ENCODE measurements at places on chromosomes 2 and 18.

DNA sequence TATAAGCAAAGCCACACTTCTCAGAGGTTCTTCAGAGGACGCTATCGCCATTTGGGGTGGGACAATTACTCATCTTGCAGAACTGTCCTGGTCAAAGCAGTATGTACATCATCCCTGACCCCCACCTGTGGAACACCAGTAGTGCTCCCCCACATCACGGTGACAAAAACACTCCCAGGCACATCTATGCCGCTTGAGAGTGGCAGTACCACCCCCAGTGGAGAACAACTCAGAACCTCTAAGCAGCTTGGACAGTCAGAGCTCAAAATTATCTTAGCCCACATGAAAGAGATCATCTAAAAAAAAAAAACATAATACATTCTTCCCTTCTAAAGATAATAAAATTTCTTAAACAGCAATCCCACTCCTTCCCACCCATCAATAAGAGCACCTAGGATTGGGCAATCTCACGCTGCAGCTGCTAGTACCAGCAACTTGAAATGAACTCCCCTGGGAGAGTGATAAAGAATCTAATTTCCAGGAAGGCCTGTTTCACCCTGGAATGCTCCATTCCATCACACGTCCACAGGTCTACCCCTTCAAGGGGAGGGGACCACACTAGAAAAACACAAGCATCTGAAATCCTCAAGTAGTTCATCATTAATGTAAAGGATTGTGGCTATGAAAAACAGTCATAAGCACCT, 31.7 kb downstream of the LRP2 start:
- no peak for DNase-seq

- DNase-seq: no peak
Measured at GRCh38 chr2:64888591-64889309, 100.4 kb upstream of the SLC1A4 start.

DNA sequence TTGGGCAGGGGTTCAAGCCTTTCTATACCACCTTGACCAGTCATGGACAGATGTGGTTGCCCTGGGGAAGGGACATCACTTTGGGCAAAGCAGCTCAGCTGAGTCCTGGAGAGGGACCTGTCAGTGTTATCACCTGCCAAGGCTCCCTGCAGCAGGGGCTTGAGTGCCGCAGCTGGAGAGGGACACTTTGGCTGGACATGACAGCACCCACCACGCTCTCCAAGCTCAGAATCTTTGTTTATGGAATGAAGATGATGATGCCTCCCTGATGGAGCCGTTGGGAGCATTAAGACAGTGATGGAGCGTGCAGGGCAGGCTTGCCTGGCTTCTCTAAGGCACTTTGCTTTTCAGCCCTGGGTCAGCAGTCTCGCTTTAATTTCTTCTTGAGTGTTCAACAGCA, 4.3 kb upstream of the TFCP2L1 start:
- DNase-seq: no peak

DNA sequence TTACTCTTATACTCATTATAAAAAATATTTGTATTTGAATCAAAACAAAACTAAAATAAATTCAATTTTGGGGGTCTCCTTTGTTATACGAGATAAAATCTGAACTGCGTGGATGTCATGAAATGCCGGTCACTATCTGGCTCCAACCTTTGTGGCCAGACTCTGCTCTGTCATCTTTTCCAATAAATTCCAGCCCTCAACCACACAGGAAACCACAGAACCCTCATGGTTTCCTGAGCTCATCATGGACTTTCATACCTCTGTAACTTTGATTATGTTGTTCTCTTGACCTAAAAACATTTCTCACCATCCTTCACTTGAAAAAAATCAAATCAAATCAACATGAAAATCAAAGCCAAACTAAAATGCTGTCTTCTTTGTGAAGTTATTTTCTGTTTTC, 724.7 kb downstream of the METTL4 start:
- no peak for DNase-seq

DNA sequence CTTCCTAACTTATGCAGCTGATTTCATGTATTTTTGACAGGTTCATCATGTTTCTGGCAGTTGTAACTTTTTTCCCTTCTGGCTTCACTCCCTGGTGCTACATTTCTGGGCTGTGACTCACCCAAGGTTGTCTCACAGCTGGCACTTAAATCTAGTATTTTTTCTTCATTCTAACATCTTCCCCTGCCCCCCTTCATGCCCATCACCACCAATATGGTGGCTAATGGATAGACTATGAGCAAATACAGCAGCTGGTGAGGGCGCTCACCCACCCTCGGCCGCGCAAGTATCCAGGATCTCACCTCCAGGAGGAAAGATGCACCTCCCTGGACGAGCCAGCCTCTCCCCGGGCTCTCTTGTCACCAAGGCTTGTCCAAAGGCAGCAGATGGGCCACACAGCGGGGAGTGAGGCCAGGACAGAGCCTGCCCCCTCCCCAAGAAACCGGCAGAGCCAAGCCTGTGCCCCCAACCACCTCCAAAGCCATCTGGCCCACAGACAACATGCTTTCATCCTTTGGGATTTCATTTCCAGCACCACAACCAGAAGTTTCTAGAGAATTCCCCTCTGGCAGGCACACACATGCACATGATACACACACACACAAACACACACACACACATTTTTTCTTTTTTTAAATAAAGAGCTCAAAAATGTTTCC, 39.1 kb downstream of the ATOH8 start:
- DNase-seq: no peak

DNA sequence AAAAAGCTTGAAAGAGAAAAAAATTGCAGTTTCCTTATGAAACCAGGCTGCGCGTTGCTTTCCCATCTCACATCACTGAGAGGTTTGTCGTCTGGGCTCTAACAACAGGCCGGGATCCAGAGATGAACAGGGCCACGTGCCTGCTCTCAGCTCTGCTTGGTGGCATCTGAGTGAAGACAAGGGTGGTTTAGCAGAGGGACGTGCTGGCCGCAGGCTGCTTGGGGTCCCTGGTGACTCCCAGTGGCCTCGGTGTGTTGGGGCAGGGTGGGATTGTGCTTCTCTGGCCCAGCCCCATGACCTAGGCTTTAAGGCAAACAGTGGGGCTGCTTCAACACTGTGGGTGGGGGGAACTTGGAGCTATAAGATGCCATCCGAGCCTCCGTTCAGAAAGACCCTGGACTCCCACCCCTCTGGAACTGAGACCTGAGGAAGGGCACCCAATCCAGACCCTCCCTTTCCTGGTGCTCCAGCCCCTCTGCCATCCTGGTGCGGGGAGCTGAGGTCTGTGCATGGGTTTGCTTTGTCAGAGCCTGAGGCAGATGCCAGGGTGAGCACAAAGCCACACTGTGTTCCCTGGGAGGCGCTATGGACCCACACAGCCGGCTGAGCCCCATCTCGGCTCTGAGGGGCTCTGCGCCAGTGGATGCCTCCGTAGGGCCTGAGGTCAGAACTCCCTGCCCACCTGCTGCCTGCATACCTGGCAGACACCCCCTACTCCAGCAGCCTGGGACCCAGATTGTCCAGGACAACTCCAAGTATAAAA, 18.4 kb upstream of the HPCAL1 start:
- DNase-seq: no peak

DNA sequence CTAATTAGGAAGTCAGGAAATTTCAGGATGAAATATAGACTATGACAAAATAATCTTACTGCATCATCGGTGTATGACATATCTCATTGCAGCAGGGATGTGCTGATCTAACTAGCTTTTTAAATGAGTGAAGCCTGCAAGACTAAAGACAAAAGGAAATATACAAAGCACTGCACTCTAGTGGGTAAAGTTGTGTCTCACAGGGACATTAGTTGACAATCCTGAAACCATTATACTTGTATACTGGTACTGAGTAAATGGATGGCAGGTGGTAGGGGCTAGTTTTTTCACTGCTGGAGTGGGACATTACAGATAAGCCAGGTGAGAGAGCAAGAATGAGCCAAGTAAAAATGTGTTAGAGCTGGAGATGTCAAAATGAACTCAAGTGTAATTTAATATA, 317.5 kb upstream of the RAB6C start:
- no peak for DNase-seq

GRCh38 chr2:23426263-23426905, 41.4 kb downstream of the KLHL29 start:
- DNase-seq: no peak

DNA sequence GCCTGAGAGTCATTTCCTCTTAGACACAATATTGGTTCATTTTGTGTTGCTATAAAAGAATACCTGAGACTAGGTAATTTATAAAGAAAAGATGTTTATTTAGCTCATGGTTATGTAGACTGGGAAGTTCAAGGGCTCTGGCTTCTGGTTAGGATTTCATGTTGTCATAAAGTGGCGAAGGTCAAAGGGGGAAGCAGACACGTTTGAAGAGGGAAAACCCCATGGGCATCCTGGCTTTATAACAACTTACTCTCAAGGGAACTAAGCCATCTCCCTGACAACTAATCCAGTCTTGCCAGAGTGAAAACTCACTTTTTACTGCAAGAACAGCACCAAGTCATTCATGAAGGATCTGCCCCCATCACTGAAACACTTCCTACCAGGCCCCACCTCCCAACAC, 89.7 kb upstream of the RNF152 start:
- no peak for DNase-seq

DNA sequence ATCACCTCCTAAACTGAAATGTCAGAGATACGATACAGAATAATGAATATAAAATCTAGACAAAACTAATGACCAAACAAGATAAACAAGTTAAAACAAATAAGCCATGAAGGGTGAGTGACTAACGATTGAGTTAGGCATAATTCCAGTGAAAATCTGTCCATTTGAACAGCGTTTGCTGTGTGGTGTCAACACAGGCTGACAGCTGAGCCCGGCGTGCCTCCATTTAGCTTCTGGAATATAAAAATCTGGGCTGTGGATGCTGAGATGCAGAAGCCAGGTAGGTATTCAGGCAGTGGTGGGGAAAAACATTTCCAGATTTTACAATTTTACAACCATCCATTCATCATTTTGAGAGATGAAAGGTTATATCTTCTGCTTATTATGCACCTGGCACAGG, 2041.4 kb upstream of the CELF4 start:
- DNase-seq: no peak

- no peak for DNase-seq
Measured at GRCh38 chr2:128605421-128605820, 286.8 kb upstream of the HS6ST1 start.

- DNase-seq: no peak
Measured at GRCh38 chr2:1864981-1865421, 120.7 kb upstream of the PXDN start.

DNA sequence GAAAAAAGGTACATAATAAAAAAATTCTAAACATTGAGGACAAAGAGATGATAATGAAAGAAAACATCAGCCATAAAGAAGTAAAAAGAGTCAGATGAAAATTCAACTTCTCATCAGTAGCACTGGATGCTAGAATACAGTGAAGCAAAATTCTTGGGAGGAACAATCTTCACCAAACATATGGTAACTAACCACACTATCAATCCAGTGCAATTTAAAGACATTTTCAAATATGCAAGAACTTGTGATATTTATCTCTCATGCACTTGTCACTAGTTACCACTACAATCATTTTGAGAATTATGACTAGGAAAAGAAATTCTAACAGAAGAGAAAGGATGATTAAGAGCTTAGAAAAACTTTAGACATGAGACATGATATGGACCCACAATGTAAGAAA, 127.4 kb downstream of the RTTN start:
- no peak for DNase-seq

DNA sequence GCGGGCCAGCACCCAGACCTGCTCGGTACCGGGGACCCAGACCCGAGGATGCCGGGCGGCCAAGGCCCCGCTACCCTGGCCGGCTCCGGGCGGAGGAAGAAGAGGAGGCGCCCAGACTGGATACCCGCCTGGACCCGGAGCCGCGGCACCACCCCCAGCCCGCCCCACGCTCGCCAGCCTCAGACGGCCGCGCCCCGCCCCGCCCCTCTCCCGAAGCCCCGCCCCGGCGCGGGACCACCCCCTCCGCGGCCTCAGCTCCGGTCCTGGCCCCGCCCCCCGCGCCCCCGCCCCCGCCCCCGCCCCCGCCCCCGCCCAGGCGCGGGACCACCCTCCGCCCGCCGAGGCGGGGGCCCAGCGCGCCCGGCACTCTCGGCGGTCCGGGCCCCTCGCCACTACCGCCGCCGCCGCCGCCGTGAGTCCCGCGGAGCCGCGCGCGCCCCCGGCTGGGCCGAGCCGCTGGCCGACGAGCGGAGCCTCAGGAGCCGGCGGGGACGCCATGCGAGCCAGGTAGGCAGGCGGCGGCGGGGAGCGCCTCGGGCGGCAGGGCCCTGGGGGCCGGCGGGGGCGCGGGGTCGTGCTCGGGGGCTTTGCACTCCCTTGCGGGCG, at the start of gene SH3BP4:
SH3BP4 (plus strand) TSS at position 354 of the 606 bp plus-strand sequence. CDS start 82,986 bp downstream, outside the sequence.
- peak; percentile 71 for DNase-seq

- peak; percentile 95 for DNase-seq
Measured at GRCh38 chr2:109510136-109511028, 103.4 kb downstream of the SEPTIN10 start.

Measured in D721Med (cell line).